ENCODE measurements at places on chromosomes 6 and 20.
A peak's percentile ranks its signal among the peaks of the same experiment; 100 is the strongest.

GRCh38 chr20:34201531-34201930 lies 39.7 kb upstream of the ASIP start:
- no peak for DNase-seq

GRCh38 chr6:68657374-68658139 lies 22.5 kb downstream of the ADGRB3 start:
- no peak for DNase-seq

GRCh38 chr6:49556429-49556837 lies 6.0 kb downstream of the C6orf141 start:
- no peak for DNase-seq

DNA sequence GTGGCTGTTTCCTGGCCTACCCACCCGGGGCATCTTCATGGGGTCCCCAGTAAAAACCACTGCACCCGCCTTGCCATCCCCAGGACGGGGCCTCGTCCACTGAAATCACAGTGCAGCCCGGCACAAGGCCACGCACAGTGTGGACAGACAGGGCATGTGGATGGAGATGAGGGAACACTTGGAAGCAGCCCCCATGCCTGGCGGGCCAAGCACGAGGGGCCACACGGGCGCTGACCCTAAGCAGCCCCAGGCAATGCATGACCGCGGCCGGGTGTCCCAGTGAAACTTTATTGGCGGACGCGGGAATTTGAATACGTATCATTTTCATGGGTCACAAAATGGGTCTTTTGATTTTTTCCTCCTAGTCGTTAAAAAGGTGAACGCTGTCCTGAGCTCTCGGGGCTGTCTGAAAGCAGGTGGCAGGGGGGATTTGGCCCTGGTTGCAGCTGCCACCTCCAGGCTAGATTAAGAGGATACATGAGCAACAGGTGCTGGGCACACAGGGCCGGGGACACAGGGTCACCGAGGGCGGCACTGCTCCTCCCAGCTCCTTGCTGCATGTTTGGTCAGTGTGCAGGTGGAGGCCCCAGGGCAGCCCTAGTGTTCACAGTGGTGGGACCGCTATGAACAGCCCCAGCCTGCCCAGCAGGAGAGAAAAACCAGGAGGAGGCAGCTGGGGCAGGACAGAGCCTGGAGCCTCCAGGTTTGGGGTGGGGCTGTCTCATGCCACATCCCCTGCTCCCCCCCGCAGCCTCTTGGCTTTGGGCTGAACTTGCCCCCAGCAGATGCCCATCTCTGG lies 74.9 kb upstream of the SLCO4A1 start:
- DNase-seq, result no peak

- DNase-seq, result no peak
These were observed 6.5 kb downstream of the GTPBP2 start for GRCh38 chr6:43622541-43622940.

- no peak for DNase-seq
These were observed 60.8 kb upstream of the TMEM30A start for GRCh38 chr6:75345413-75345812.

DNA sequence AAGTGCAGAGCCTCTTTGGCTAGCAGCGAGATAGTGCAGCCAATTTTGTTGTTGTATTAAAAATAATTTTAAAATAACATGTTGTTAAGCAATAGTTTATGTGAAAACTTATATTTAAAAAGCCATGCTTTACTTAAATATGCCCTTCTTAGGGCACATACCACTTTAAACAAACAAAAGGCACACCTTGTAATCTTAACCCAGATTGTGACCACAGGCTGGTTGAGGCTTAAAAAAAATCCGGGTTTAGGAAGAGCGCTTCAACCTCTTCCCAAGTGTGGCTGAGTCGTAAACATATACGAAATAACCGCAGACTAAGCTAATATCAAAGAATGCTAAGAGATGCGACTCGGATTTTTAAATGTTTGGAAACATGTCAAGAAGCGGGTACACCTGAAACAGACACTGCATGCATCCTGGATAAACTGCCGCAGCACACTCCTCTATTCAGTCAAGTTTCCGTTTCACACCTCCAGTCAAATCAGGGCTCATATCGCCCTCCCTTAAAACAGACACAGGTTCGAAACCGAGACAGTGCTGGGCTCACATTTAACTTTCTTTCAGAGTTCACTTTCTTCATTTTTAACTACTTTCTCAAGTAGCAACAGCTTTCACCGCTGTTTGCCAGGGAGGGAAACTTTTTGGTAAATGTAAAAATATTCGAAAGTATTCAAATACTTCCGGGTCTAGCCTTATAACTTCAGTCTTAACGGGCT lies 1.5 kb downstream of the DEK start:
- DNase-seq, result no peak

- DNase-seq, result no peak
These were observed 254.3 kb downstream of the SOX4 start for GRCh38 chr6:21847711-21848480.

DNA sequence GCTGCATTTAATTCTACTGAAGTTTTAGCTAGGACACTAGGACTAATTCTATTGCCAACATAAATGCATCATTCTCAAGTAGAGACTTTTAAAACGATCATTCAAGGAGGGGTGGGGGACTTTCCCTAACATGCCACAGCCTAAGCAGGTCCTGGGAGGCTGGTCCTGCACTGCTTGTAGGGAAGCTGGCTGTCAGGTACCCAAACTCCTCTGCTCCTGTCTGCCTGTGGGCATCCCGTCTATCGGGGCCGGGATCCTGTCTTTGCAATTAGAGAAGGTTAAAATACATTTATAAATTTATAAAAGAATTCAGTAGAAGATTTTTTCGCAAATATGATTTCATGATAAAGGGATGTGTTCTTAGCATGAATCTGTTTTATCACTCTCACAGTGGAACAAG lies 51.6 kb upstream of the MPC1 start:
- DNase-seq, result no peak

DNA sequence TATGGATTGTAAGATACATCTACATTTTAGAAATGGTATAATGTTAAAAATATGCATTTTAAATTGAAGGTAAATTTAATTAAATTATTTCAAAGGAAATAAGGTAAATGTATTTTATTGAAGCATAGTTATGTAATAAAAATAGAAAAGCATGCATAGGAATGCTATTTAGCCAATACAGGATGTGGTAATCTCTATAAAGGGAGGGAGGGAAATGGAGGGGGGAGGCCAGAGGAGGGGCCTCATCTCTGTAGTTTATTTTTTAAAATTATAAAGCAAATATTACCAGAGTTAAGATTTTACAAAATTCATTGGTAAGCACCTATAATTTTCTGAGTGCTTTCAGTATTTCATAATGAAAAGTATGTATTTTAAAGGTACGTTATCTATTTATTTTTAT lies 27.2 kb downstream of the SLC16A10 start:
- no peak for DNase-seq

- peak; percentile 56 for DNase-seq
These were observed 51.5 kb downstream of the SLC23A2 start for GRCh38 chr20:4949833-4950178.

GRCh38 chr20:50138479-50139393 lies 14.8 kb downstream of the PEDS1 start:
- no peak for DNase-seq

DNA sequence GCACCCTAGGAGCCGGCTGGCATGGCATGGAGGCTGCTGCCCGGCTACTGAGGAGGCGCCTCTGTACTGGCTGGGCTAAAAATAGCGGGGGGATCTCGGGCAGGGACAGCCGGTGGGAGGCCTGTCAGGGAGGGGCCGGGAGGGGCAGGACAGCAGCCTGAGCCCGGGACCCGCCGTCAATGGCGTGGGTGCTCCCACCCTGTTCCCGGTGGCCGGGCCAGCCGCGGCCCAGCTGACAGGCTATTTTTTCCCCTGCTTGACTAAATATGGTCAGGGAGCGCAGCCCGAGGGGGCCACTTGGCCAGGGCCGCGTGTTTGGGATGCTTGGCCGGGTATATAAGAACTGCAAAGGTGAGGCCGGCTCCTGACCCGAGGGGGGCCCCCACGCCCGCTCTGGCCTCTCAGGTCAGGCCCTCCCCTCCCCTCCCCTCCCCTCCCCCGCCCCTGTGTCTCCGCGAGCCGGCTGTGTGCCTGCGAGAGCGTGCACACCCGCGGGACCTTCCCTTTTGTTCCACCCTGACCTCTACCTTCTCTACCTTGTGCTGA lies 74.4 kb upstream of the GATA5 start:
- no peak for DNase-seq

DNA sequence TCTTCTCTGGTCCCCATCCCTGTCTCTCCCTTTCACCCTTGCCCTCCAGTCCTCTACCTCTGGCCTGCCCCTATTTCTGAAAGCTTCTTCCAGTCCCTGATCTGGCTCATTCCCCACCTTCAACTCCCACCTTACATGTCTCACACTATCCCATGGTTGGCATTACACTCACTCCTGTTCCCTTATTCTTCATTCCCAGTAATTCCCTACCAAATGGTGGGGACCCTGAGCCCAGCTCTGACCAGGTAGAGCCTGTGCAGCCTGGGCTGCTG lies 6.4 kb downstream of the TP53INP2 start:
- no peak for DNase-seq

- DNase-seq, result no peak
These were observed 118.8 kb upstream of the KCNK16 start for GRCh38 chr6:39441301-39441700.

DNA sequence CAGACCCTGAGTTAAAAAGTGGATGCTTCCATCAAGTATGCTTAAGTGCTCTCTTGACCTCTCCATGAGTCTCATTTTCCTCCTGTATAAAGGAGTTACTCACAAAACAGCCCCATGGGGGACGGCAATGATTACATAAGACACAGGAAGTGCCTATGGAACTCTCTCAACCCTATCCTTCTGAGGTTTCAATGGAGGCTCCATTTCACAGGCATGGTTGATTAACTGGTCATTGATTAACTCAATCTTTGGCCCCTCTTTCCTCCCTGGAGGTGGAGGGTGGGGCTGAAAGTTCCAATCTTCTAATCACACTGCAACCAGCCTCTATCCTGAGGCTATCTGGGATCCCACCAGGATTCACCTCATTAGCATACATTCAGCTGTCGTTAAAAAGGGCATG lies 29.3 kb downstream of the CST8 start:
- no peak for DNase-seq

DNA sequence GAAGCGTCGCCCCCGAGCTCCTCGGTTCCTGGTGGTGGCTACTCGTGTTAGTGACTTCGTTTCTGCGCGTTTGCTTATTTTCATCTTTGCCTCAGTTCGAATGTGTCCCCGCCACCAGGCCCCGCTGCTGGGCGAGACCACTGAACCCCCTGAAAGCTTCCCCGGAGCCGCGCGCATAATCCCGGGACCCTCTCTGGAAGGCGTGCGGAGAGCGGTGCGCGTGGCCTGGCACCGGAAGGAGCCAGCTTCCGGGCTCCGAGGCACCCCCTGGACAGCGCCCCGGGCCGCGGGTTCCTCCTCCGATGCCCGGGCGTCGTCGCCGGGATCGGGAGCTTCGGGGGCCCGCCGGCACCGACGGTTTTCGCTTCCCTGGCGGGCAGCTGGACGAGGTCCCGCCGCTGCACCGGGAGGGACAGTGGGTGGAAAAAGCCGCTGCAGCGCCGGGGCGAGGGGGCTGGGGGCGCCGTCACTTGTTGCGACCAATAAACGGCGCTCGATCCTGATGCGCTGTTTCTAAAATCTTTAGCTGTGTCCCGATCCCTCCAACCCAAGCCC lies 643 bp upstream of the SLC35D3 start:
- DNase-seq, result no peak

- DNase-seq, result no peak
These were observed 238.7 kb downstream of the UST start for GRCh38 chr6:148985499-148985898.

DNA sequence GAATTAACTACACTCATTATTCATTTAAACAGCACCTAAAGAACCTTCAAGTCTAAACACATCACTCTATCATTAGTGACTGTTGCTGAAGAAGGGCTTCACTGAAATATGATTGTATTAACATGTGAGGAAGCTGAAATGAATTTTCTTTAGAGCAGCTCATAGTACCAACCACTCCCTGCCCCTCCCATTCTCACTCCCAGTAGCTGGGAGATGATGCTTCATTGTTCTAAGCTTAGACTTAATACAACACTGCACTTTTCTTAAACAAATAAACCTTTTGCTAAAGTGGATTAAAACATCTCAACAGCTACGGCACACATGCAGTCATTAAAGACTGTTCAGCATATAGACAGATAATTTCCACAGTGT lies 63.1 kb downstream of the ATXN1 start:
- DNase-seq, result no peak

GRCh38 chr6:138815797-138816528 lies 20.1 kb downstream of the ECT2L start:
- DNase-seq, result peak; percentile 46

DNA sequence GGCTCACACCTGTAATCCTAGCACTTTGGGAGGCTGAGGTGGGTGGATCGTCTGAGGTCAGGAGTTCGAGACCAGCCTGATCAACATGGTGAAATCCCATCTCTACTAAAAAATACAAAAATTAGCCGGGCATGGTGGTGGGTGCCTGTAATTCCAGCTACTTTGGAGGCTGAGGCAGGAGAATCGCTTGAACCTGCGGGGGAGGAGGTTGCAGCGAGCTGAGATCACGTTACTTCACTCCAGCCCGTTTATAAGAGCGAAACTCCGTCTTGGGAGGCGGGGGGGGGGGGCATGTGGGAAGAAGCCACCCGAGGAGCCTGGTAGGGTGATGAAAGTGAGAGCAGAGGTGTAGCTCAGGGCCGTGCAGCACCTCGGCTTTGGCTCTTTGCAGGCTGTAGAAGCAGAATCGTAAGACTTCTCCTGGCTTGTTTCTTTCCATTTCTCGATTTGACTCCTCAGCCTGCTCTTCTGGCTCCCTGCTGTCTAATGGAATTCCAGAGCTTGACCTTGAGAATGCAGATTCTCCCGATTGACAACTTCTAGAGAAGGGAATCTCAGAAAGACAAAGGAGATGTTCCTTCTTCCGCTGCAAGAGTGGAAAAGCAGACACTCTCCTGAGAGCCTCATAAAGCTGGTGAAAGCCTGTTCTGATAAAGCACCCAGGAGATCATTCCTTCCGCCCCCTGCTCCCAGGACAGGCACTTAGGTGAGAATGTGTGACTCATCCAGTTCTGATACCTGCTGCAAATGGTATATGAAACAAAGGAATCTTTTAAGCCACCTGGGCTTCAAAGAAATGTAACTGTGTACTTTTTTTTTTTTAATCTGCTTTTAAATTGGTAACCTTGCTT lies 26.0 kb upstream of the PPP1R16B start:
- no peak for DNase-seq

DNA sequence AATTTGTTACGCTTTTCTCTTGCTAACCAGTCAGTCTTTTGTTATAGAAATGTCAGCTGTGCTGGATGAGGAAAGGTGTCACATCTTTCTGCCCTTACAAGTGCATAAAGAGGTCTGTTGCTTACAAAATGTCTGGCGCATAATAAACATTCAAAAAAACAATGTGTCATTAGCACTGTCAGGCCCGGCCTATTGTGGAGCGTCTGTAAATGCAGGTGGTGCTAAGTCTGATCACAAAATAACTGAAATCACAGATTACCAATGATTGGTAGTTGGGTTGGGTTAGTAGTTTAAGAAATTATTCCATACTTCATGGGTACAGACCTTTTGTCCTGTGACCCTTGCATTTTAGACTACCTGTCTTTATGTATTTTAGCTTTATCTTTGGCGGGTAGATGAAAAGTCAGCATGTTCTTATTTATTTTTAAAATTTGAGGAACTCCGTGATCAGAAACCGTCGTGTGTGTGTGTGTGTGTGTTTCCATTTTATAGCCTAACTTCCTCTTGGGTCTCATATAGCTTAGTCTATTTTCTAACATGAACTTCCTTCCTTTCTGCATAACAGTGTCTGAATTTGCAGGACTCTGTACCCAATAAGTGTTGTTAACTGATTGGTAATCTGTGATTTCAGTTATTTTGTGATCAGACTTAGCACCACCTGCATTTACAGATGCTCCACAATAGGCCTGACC lies 88.1 kb upstream of the IFNGR1 start:
- DNase-seq, result no peak
